GM18507 (cell line): ENCODE measurements at places on chromosomes 11 and 22.

GRCh38 chr11:13852481-13852880 is 110.0 kb upstream of the SPON1 start:
- no peak for DNase-seq

DNA sequence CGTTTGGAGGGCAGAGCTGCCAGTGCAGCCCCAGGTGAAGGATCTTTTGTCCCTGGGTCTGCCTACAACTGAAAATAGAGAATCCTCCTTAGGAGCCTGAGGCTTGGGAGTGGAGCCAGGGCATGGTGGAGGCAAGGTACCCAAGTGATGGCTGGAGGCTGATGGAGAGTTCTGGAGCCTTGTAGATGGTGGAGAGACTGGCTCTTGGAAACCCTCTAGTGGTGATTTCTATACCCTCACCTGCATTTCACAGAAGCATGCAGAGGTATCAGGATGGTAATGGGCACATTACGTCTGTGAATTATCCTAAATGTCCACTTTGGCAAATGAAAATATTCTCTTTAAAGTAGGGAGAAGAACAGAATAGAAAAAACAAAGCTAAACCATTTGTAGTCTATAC is 44.4 kb downstream of the INSC start:
- peak; percentile 4 for DNase-seq

- no peak for DNase-seq
Observed at GRCh38 chr22:32745251-32745995, 56.1 kb upstream of the TIMP3 start.

GRCh38 chr22:27480487-27480886 is 321.1 kb downstream of the MN1 start:
- DNase-seq: no peak
